BE2C (cell line): ENCODE measurements at places on chromosomes 4 and X.

DNA sequence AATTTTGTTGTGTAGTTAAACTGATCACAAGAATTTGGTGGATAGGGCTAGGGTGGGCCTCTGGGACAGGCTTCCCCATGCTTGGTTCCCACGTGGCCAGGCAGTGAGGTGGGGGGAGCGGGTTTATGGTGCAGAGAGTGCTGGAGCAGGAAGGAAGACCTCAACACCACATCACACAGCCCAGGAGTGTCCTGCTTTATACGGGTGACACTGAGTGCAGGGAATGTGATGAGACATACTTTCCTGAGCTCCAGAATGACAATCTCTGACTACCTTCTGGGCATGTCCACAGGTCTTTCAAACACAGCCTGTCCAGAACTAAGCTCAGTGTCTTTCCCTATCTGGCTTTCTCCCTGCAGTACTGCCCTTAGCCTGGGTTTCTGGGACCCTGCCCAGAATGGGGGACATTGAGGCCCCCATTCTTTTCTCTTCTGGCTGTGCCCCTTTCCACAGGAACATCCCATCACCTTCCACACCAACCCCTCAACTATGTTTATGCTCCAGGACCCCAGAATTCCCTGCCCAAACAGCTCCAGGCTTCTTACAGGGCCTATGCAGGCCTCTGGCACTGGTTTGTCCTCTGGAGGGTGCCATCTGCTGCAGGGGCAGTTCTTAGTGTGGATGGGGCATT is 36.5 kb upstream of the RASL11B start:
- no peak for DNase-seq

DNA sequence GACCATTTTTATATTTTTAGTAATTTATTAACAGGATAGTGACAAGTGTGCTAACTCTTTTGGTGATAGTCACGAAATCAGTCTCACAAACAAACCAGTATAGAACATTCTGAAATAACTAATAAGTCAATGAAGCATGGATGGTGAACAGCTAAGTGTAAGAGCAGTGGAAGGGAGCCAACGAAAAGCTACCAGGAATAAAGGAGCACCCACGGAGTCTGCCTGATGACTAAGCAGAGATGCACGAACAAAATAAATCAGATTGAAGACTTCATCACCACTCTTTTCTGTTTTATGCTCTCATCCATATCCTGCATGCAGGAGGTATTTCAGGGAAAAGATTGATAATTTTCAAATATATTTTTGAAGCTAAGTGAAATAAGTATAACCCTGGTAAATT is 891.1 kb upstream of the HS3ST1 start:
- no peak for DNase-seq

GRCh38 chrX:250965-251364 is 30.2 kb upstream of the PLCXD1 start:
- DNase-seq: no peak

GRCh38 chrX:12617241-12617640 is 174.0 kb upstream of the PRPS2 start:
- no peak for DNase-seq

DNA sequence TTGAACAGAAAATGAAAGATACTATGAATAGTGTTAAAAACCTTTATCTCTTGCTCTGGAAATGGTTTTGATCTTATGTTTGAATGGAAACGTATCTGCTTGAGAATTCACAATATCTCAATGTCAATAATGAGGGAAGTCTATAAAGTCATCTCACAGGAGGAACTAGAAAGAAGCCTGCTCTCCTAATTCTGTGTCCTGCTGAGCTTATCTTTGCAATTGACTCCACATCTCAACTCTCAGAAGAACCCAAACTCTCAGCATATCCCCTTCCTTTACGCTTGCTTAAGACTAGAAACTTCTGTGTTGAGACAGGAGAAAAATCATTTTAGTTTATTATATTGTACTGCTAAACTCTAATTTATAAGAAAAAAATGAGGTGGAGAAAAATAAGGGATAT is 8.3 kb upstream of the PF4V1 start:
- DNase-seq: no peak

DNA sequence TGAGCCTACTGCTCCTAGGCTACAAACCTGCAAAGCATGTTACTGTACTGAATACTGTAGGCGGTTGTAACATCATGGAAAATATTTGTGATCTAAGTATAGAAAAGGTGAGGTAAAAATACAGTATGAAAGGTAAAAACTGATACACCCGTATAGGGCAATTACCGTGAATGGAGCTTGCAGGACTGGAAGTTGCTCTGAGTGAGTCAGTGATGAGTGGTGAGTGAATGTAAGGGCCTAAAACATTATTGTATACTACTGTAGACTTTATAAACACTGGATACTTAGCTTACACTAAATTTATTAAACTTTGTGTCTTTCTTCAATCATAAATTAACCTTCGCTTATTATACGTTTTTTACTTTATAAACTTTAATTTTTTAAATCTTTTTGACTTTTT is 3.7 kb downstream of the KIF4A start:
- no peak for DNase-seq

- no peak for DNase-seq
Observed at GRCh38 chr4:40871695-40872250, 122.0 kb downstream of the NSUN7 start.
